ENCODE measurements at places on chromosomes 13 and 19.

GRCh38 chr13:20475927-20476691 lies 49.5 kb downstream of the CRYL1 start:
- DNase-seq = no peak

GRCh38 chr19:8423817-8424223 lies 10.7 kb downstream of the MARCHF2 start:
- DNase-seq = no peak

DNA sequence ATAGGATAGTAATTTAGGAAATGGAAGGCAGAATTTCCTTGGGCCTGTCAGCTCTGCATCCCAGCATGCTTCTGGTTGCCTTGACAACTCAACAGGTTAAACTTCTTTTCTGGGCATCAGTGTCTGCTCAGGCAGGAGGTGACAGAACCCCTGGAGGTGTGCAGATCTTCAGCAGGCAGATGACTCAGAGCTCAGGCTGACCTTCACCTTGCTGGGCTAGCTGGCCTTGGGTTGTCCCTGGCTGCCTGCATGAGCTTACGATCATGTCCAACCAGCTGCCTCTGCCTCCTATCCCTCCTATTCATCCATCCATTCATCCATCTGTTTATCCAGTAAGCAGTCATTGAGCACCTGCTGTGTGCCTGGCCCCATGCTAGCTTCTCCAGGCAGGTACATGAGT lies 81.2 kb upstream of the KCTD15 start:
- DNase-seq = no peak

- DNase-seq = no peak
Observed at GRCh38 chr13:111639196-111639705, 318.8 kb downstream of the TEX29 start.

DNA sequence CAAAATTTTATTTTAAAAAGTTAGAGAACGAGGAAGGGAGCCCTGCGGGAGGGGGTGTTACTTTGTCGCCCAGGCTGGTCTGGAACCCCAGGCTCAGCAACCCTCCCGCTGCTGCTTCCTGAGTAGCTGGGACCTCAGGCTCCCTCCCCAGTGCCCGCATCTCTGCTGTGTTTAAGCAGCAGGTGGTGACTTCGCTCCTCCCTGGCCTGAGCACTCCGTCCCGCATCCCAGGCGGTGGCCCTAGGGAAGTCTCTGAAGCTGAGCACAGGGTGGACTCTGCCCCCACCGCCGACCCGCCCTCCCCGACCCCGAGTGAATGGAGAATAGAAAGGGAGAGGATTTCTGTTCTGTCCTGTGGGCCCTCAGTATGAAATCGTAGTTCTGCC lies 30.5 kb downstream of the ZNF701 start:
- DNase-seq = no peak

- DNase-seq = no peak
Observed at GRCh38 chr19:21130097-21130775, 11.6 kb upstream of the ZNF431 start.

DNA sequence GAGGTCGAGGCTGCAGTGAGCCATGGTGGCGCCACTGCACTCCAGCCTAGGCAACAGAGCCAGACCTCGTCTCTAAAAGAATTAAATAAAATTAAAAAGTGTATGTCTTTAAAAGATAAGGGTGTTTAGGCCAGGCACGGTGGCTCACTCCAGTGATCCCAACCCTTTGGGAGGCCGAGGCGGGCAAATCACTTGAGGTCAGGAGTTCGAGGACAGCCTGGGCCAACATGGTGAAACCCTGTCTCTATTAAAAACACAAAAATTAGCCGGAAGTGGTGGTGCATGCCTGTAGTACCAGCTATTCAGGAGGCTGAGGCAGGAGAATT lies 7.5 kb upstream of the SDHAF1 start:
- no peak for DNase-seq

DNA sequence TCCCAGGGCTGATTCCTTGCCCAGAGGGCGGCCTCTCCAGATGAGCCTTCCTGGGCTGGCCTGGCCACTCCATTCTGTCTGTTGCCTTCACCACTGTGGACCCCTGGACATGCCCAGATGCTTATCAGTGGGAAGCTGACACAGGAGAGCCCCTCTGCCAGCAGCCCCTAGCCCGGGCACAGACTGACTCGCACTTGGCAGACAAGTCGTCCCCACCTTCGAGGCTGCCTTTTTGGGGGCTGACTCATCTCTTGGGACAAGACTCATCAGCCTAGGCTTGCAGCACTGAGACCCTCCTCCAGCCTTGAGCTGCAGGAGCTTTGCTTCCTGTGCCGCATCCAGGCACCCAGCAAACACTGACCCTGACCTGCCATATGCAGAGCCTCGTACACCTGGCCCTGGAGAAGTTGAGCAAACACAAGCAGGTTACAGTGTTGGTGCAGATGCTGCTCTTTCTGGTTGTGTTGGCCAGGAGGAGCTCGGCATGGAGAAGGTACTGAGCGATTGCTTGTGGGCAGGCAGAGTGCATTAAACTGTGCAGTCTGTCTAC lies 8.1 kb downstream of the CHST8 start:
- DNase-seq = no peak

DNA sequence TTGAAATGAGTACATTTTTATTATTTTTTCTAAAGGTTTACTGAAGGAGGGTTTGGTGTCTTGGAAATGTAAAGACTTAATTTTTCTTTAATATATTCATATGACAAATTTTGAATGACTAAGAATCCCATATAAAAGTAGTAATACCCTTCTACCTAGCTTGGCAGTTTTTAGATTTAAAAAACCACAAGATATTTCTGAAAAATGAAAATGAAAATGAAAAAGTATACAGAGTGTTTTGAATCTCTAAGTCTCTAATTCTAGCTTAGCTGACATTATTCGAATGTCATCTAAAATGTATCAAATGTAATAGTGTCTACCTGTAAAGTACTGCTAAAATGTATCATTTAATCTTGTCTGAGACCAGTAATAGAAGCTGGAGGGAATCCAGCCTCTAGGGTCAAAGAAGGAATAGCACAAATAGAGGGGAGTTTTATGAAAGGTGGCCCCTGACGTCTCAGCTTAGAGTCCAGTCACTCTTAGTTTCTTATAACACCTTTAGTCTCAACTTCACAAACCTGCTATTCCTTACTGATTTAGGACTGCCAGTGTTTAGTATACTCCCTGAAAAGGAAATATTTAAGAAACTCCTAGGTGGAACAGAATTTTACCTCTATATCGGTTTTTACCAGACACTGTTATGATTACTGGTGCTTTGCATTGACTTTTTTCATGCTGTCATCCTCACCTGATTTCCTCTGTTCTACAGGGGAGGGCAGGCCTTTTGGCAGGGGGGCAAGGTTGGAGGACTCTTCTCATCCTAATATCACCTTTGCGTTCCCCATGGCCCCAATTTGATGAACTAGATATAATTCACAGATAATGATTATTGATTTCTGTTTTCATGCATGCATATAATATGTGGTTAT lies 16.2 kb upstream of the MIR17HG start:
- DNase-seq = no peak

DNA sequence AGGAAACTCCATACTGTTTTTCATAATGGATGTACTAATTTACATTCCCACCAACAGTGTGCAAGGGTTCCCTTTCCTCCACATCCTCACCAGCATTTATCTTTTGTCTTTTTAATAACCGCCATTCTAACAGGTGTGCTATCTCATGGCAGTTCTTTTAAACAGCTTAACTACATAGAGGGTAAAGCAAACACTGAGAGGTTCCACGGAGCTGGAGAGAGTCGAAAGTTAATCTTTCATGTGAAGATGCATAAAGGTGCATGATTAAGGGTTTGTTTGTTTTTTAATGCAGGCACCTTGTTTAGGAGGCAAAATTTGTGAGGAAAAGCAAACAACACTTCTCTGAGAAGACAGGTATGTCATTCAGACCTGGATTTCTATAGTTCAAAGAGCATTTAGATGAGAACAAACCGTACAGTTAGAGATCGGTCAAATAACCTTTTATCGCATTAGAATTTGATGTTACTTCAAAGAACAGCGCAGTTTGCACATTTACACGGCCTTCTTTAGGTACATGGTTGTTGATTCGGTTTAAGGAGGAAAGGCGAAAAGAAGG lies 193.9 kb downstream of the RBM26 start:
- DNase-seq = no peak

DNA sequence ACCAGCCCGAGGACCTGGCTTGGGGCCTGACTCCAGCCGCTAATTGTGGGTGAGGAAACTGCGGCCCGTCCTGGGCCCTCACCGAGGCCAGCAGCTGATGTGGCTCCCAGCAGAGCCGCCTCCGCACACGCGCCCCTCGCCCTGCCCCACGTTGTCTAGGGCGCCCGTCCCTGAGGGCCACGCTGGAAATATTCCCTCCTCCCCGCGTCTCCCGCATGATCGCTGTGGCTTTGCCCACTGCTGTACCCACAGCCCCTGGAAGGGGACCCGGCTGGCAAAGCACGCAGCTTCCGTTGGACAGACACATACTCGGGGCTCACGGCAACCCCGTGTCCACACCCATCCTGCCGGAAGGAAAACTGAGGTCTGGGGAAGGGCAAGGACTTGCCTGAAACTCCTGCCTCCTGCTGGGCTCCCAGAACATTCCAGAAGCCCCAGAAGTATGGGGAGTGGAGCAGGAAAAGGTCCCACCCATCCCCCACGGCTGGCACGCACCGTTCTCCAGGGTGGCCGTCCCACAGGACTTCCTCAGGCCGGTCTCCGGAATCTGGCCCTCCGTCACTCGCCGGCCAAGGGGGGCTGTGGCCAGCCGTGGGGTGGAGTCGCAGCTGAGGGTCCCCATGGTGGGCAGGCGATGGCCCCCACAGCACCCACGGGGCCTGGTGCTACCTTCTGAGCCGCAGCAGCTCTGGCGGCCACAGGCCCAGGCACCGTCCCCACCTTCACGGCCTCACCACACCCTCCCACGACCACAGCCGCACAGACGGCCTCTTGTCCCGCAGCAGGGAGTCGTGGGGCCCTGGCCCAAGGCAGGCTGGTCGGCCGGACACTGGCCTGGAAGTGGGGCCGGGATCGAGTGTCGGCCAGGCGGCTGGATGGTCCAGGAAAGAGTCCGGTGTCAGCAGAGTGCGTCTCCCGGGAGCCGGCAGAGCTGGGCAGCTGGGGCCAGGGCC lies 13.6 kb upstream of the SHC2 start:
- no peak for DNase-seq

GRCh38 chr19:3499738-3500428 lies 591 bp downstream of the DOHH start:
- no peak for DNase-seq

DNA sequence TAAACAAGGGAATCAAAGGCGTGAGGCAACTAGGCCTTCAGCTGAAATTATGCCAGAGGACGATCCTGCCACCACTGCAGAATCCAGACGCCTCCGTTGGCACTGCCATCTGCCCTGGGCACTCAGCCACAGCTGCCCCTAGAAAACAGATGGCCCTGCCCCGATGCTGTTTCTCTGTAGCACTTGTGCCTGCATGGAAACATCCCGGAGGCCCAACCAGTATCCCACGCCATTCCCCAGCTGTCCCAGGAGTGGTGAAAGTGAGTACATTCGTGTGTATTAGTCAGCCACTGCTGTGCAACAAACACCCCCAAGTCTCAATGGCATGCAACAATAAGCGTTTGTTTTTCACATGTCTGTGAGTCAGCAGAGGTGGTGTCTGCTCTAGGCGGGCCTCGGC lies 8.9 kb upstream of the CRTC1 start:
- no peak for DNase-seq

DNA sequence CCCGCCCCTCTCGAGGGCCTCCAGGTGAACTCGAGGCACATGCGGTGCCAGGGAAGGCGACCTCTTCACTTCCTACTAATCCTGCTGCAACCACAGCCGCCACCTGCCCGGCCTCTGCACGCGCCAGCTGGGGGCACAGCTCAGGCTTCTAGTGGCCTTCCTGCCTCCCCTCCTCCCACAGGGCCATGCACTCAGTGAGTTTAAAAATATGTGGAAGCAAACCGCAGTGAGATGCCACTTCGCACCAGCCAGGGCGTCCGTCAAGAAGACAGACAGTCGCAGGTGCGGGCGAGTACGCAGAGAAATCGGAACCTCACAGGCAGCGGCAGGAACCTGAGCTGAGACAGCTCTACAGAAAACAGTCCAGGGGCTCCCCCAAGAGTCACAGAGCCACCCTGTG lies 10.4 kb downstream of the LMNB2 start:
- DNase-seq = no peak

DNA sequence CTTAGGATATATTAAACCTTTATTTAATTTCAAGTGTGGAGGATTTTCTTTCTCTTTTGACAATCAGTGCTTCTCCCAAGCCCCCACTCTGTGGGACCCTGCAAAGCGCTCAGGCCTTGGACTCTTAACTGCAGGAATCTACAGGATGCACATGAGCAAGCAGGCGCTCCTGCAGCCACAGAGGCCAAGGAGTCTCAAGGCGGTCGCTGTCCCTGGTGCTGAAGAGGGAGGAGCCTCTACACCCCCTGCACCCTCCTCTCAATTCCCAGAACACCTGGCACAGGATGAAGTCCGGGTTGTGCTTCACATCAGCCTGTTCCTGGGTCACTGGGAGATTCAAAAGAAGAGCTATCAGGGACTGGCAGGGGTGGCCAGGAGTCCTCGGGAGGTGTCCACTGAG lies 13.5 kb downstream of the OR10H4 start:
- DNase-seq = no peak

GRCh38 chr19:41089959-41090358 lies 1.7 kb downstream of the CYP2A13 start:
- no peak for DNase-seq

GRCh38 chr13:28458051-28458450 lies 36.9 kb downstream of the FLT1 start:
- DNase-seq = no peak

GRCh38 chr19:8638078-8638619 lies 7.7 kb downstream of the NFILZ start:
- DNase-seq = no peak

DNA sequence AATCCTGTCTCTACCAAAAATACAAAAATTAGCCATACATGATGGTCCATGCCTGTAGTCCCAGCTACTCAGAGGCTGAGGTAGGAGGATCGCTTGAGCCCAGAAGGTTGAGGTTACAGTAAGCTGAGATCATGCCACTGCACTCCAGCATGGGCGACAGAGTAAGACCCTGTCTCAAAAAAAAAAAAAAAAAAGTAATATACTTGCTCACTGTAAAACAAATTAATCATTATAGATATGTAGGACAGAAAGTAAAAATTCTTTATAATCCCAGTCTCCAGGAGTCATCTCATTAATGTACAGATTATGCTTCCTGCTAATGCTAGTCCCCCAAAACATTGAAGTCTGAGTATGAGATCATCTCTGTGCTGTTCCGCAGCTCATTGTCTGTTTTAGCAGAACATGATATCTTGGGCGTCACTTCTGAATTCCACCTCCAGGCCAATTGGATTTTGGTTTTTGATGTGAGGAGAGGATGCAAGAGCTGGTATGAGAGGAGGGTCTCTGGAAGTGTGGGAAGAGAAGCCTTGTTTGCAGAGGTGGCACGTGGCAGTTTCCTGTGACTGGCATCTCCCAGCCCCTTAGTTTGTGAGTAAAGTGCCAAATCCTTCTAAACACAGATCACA lies 75.4 kb upstream of the NPAS1 start:
- DNase-seq = no peak

GRCh38 chr19:49889687-49890348 lies 6.9 kb downstream of the IL4I1 start:
- no peak for DNase-seq
